Peyer's patch (tissue), 4 donors: ENCODE measurements at places on chromosomes 12 and 14. TPM values are rescaled to one million over a fixed set of nuclear protein-coding genes. Genes with fewer than 3 reads are reported as not detected.

MFAP5 gene
- 35.9 TPM for total RNA-seq

IFNG-AS1 gene
- total RNA-seq: 1.5 TPM

CLEC14A gene
- total RNA-seq: 9.3 TPM

DDIT3 gene
- total RNA-seq: 28.4 TPM

SLC6A12 gene
- 1.7 TPM for total RNA-seq

TMEM119 gene
- 4.7 TPM for total RNA-seq

PRICKLE1 gene
- total RNA-seq: 1.1 TPM

CSRNP2 gene
- total RNA-seq: 21.5 TPM

CPNE6 gene
- total RNA-seq: 1.9 TPM

OASL gene
- total RNA-seq: not detected

VRK1 gene
- 54.5 TPM for total RNA-seq

EML1 gene
- total RNA-seq: 12.3 TPM

COL2A1 gene
- total RNA-seq: 0.27 TPM

ADAMTS20 gene
- not detected for total RNA-seq

CLEC4D gene
- total RNA-seq: not detected

MANSC1 gene
- total RNA-seq: 10.8 TPM

PLEKHD1 gene
- total RNA-seq: not detected

KIF26A gene
- total RNA-seq: 1.7 TPM

NRXN3 gene
- total RNA-seq: 3.1 TPM

C12orf56 gene
- total RNA-seq: not detected

CCDC177 gene
- total RNA-seq: not detected

RNU4-1 gene
- total RNA-seq: under 0.01 TPM

LPAR5 gene
- total RNA-seq: 26.7 TPM

SCNN1A gene
- 93.3 TPM for total RNA-seq

ALX1 gene
- total RNA-seq: not detected

TMEM229B gene
- total RNA-seq: 39.7 TPM

KRT79 gene
- not detected for total RNA-seq

RPGRIP1 gene
- 3.3 TPM for total RNA-seq

CORO1C gene
- 76.3 TPM for total RNA-seq

ACSM4 gene
- total RNA-seq: not detected

LUM gene
- 31.5 TPM for total RNA-seq

TPH2 gene
- total RNA-seq: not detected

PTGER2 gene
- total RNA-seq: 5.8 TPM

PZP gene
- not detected for total RNA-seq

FAM90A1 gene
- total RNA-seq: not detected

EML5 gene
- 0.35 TPM for total RNA-seq

LBHD2 gene
- total RNA-seq: not detected

AJUBA gene
- total RNA-seq: 0.70 TPM

RTL1 gene
- not detected for total RNA-seq

APOF gene
- total RNA-seq: not detected

CIDEB gene
- 22.3 TPM for total RNA-seq

IAPP gene
- total RNA-seq: not detected

SMAGP gene
- 41.3 TPM for total RNA-seq

TSPAN11 gene
- total RNA-seq: 0.18 TPM

TMBIM4 gene
- total RNA-seq: 173 TPM

VTI1B gene
- 63.8 TPM for total RNA-seq

OTX2 gene
- not detected for total RNA-seq

PKP2 gene
- 42.9 TPM for total RNA-seq

CLECL1 gene
- not detected for total RNA-seq

VWF gene
- 63.5 TPM for total RNA-seq

SLC8A3 gene
- 0.18 TPM for total RNA-seq

DEPDC4 gene
- not detected for total RNA-seq

ARHGEF25 gene
- 44.6 TPM for total RNA-seq
